CD4-positive, alpha-beta T cell treated with Interleukin-15 for 4 hours (primary cell): ENCODE measurements at places on chromosomes 3 and 15.

- DNase-seq, result no peak
Observed at GRCh38 chr3:45365060-45365459, 23.3 kb upstream of the LARS2 start.

DNA sequence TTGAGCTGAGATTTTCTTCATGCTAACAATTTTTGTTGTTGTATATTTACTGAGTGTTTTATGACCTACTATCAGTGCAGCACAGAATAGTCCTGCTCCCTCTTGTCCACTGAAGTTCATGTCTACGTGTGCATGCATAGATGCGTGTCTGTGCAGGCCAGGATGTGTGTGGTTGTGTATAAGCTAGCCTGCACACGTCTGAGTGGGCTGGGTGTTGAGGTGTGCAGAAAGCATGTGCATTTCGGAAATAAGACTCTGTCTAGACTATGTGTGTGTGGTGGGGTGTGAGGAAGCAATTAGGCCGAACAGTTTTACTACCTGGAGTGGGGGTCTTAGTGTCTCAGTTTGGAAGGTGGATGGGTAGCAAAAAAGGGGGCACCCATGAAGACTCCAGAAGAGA, 39.2 kb downstream of the ATP2B2 start:
- no peak for DNase-seq

- DNase-seq, result no peak
Observed at GRCh38 chr3:17740721-17741141, 1.7 kb downstream of the TBC1D5 start.

GRCh38 chr3:31743331-31744089, 210.8 kb downstream of the STT3B start:
- no peak for DNase-seq

- no peak for DNase-seq
Observed at GRCh38 chr3:123533554-123534159, 51.2 kb downstream of the HACD2 start.

GRCh38 chr3:9809239-9809614, 835 bp upstream of the TTLL3 start:
- no peak for DNase-seq

GRCh38 chr15:48498828-48499227, 146.7 kb downstream of the FBN1 start:
- no peak for DNase-seq

GRCh38 chr3:136018876-136019275, 53.3 kb downstream of the PPP2R3A start:
- no peak for DNase-seq

- DNase-seq, result no peak
Observed at GRCh38 chr15:78174401-78174800, 25.2 kb downstream of the IDH3A start.

- peak; percentile 34 for DNase-seq
Observed at GRCh38 chr3:47780741-47781684, 680 bp downstream of the SMARCC1 start.

- no peak for DNase-seq
Observed at GRCh38 chr3:24359645-24360462, 134.8 kb downstream of the THRB start.

GRCh38 chr15:98609144-98609852, 39.0 kb upstream of the IGF1R start:
- DNase-seq, result no peak

DNA sequence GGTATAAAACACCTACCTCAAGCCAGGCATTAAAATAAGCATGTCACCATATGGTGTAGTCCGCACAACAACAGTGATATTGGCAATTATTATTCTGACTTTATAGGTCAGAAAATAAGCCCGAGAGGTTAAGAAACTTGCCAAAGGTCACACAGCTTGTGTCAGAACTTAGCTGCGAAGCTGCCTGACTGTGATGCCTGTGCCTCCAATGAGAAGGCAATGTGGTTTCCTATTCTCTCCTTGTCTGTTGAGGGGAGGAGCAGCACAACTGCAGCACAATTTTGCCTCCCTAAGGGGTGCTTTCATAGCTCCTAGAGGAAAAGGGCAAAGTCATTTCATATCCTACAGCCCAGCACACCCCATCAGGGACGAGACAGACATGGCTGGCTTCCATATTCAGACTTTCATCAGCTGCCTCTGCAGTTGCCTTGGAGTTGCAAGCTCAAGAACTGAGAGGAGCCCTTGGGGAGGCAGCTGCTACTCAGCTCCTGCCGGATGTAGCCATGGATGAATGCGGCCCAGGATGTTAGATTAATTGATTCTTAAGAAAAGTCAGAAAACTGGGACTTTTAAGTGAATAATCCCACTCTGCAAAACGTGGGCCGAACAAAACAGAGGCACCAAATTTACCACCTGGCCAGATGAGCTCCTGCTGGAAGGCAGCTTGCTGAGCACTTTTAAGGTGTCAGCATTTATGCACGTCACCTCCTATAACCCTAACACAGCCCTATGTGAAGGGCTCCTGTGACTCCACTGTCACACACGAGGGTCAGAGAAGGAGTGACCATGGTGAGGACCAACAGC, 38.5 kb downstream of the MYO5C start:
- DNase-seq, result peak; percentile 9

DNA sequence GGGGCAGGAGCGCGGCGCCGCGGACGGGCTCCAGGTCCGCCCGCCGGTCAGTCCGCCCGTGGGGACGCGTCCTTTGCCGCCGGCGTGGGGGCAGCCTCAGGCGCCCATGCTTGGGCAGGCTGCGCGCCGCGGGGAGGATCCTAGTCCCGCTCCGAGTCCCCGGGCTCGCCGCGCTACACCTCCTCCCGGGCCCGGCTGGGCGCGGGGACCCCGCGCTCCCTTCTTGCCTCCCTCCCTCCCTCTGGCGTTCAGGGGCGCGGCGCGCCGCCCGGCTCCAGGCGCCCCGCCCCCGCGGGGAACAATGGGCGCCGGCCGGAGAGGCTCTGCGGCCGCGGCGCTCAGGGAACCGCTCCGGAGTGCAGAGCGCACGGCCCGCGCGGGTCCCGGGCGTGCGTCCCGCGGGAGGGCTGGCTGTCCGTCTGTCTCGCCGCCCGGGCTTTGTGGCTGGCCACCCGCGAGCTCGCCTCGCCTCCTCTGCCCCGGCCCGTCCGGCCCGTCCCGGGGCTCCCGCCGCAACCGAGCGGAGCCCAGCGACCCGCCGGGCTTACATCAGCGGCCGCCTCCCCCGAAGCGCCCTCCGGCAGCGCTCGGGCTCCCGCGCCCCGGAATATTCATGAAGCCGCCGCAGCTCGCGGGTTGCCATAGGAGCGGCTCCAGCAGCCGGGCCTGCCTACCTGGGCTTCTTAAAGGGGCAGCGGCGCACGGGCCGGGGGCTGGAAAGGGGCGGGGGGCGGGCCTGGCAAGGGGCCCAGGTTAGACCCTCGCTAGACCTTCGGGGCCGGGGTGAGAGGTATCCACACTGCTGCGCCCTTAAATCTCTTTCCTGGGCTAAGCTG, at the start of gene HCN4:
Gene HCN4, minus strand, starts transcription at position 658 of the 836 bp plus-strand sequence. CDS start 688 bp downstream, outside the sequence.
- DNase-seq, result no peak

GRCh38 chr3:134018850-134019249, 10.9 kb downstream of the SLCO2A1 start:
- no peak for DNase-seq

DNA sequence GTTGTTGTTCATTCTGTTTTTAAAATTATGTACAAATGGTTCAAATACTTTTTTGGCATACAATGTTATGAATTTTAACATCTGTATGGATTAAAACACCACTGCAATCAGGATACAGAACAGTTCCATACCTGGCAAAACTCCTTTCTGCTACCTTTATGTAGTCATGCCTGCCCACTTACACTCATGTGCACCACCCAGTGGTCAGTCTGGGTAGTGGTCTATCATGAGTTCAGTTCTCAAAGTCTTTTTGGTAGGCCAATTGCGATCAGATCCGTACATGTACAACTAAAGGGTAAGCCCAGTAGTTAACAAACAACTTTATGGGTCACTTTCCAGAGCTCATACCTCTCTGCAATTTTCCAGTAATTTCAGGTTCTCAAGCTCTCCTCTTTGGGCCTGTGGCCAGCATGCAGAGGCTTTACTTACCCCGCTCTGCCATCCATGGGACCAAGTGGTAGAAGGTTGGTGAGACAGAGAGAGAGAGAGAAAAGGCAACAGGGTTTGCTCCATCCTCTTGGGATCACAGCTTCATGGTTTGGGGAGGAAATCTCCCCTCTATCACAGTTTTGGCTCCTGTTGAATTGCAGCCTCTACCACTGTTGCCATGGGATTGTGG, 63.9 kb upstream of the FAM98B start:
- DNase-seq, result peak; percentile 56

- DNase-seq, result no peak
Observed at GRCh38 chr3:48543271-48543866, 13.2 kb downstream of the PFKFB4 start.

GRCh38 chr3:108834551-108834950, 12.0 kb downstream of the TRAT1 start:
- DNase-seq, result peak; percentile 54

- DNase-seq, result peak; percentile 56
Observed at GRCh38 chr15:55282284-55282833, 7.3 kb downstream of the RAB27A start.

GRCh38 chr15:89642106-89642505, 13.2 kb downstream of the KIF7 start:
- DNase-seq, result no peak

GRCh38 chr3:13027154-13027553, 46.1 kb downstream of the IQSEC1 start:
- DNase-seq, result no peak

- no peak for DNase-seq
Observed at GRCh38 chr3:148083526-148084182, 614.0 kb upstream of the AGTR1 start.

- DNase-seq, result peak; percentile 28
Observed at GRCh38 chr15:73127302-73127936, 75.2 kb downstream of the NEO1 start.

DNA sequence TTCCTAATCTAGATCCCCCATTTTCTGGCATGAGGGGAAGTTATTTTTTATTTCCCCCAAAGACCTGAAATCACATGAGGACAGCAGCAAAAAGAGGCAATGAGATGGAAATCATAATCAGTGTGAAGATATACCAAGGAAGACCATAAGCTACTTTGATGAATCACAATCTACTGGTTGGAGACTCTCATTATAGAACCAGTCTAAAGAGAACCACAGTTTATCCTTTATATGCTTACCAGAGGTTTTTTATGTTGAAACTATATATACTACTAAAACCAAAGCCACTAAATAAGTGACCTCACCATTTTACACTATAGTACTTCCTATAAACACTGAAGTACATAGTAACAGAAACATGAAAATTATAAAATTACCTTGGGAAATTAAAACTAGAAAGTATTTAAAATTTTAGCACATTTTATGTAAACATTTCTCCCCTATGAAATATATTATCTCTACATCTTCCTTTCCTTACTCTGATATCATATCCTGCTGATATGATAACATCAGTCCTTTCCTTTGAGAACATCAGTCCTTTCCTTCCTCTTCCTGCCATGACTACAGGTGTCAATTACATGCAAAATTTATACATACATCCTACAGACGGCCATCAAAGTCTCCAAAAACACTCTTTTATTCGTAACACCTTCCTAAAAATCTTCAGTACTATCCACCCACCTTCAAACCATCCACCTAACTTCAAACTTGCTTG, 71.8 kb downstream of the PHC3 start:
- no peak for DNase-seq
